ENCODE measurements at places on chromosomes 3 and 15.

GRCh38 chr15:67458331-67459029 is 62.5 kb upstream of the C15orf61 start:
- no peak for DNase-seq

- peak; percentile 25 for DNase-seq
These were observed 56.4 kb downstream of the PLD1 start for GRCh38 chr3:171753665-171754408.

DNA sequence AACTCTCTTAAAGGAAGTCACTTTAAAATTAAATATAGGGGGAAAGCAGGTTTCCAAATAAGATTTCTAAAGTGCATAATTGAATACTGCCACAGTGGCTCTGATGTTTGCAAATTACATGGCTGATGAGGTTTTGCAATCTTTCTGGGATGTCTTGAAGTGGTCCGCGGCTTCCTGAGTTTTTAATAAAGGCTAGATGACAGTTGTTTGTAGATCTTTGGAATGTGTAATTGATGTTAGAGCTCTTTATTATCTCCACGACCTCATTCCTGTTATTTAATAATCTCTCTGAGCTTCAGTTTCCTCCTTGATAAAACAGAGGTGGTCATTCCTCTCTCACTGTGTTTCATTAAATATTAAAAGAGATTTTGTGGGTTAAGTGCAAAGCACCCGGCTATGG is 27.0 kb upstream of the CEMIP start:
- DNase-seq: no peak

DNA sequence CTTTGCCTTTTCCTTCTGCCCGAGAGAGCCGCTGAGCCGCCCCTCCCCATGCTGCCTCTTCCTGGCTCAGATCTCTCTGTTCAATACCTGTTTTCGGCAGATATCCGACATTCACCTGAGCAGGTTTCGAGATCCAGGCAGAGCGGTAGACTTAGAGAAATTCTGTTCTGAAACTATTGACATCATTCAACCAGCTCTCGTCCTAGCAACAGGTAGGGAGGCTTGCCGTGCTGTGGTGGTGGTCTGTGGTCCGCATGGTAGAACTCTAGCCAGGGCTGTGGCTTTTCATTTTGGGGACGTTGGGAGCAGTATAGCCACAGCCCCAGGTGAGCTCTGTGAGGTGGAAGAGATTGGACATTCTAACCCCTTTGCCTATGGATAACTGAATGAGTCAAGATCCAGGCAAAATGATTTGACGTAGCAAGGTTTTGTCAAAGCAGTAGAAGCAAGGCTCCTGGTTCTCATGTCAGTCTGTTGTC is 810 bp downstream of the TMEM62 start:
- DNase-seq: no peak

DNA sequence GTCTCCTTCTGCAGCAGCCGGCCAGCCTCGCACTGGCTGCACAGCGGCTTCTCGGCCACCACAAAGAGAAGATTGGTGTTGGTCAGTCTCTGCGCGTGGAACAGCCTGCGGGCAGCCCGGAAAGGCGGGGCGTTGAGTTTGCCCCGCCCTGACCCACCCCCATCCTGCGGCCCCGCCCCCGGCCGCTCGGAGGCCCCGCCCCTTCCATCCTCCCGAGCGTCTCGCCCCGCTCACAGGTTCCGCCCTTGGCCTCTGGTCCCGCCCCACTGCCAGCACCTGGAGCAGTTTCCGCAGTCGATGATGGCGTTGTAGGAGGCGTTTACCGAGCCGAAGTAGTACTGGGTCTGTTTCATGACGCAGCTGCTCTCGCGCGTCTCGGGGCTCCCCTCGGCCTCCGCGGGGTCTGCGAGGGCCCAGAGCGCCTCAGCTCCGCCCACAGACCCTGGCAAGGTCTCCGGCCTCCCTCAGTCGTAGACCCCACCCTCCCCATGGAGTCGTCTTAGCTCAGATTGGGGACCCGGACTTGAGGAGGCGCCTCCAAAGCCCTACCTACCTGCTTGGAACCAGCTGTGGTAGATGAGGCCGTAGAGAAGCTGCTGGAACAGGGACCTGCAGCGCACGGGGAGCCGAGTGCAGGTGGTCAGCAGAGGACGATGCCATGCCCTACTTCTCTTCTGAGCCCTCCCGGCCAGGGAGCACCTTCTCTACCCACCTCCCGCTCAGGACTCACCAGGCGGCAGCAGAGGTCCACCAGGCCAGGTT is 5.9 kb upstream of the TMEM115 start:
- DNase-seq: no peak

- no peak for DNase-seq
These were observed 48.7 kb downstream of the MYH15 start for GRCh38 chr3:108461661-108462111.

GRCh38 chr3:107205358-107205757 is 171.9 kb upstream of the CCDC54 start:
- DNase-seq: no peak

DNA sequence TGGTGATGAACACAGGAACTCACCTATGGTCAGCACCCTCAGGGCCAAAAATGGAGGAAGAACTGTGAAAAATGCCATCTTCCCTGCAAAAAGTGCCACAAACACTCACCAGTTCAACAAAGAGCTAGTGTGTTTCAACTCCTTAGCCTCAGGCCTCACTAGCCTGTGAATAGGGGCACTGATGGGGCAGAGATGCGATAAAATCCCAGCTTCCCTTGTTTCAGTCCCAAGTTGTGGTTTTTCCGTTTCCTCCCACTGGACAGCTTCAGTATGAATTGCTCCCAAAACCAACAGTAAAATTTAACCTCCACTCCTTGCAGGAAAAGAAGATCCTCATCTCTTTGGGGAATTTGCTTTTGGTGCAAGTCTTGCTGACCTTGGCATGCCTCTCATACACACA is 117.4 kb upstream of the ADAMTS9 start:
- DNase-seq: no peak

- no peak for DNase-seq
These were observed 60.9 kb upstream of the PYGO1 start for GRCh38 chr15:55649058-55649423.

DNA sequence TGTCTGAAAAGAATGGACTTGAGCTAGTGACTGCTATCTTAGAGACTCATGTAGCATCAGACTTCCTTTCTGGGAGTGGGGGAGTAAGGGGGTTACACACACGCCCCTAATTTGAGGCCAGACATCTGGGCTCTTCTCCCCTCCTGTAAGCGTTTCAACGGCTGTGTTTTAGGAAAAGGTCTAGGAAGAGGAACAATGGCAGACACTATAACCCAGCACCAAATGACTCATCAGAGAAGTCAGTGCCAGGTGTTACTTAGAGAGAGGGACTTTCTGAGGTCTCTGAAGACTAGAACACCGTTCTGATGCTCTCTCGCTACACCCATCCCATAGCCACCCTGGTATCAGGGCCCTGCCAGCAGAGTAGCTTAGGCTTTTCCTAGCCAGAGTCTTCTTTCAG is 65.5 kb downstream of the SSUH2 start:
- DNase-seq: no peak

- DNase-seq: no peak
These were observed 457.4 kb upstream of the PROK2 start for GRCh38 chr3:72242326-72242725.

- DNase-seq: no peak
These were observed 320.2 kb upstream of the TBC1D5 start for GRCh38 chr3:18062657-18063025.

GRCh38 chr3:85020828-85021227 is 62.0 kb downstream of the CADM2 start:
- no peak for DNase-seq

- no peak for DNase-seq
These were observed 2.9 kb upstream of the MCM2 start for GRCh38 chr3:127595303-127595702.

DNA sequence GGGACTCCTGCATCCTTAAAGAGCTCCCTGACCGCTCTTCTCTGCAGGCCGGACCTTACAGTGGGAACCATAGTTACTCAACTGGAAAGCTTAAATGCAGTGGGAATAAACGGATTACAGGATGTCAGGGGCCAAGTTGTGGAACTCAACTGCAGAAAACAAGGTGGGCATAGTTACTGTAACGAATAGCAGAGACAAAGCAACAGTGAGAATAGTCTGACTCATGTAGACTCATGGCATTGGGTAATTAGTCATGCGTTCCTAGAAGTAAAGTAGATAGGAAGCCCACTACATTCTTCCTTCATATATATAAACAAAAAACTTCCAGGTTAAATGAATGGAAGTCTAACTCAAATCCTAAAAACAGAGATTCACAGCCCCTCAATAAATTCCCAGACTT is 95.5 kb upstream of the CHRNA7 start:
- DNase-seq: no peak

DNA sequence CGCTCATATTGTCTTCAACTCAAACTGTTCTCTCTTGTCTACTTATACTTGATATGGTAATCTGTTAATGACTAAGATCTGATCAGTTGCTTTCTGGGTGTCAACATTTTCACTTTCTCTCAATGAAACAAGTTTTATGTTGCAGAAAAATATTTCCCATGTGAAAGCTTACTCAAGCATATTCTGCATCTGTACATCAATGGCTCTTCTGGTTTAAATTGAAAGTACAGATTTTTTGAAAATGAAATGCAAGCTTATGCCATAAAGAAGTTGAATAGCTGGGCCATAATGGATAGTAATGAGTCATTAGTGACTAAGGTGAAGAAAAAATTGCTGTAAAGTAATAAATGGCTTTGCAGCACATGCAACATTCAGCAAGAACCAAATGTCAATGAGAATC is 140.7 kb downstream of the BCHE start:
- no peak for DNase-seq

Measured in DMS 273 treated with DMSO at 0.1 percent for 48 hours (cell line).